ENCODE measurements at places on chromosomes 12 and 14.
A peak's percentile ranks its signal among the peaks of the same experiment; 100 is the strongest.

GRCh38 chr14:29649170-29649569 lies 278.5 kb downstream of the PRKD1 start:
- DNase-seq: no peak

DNA sequence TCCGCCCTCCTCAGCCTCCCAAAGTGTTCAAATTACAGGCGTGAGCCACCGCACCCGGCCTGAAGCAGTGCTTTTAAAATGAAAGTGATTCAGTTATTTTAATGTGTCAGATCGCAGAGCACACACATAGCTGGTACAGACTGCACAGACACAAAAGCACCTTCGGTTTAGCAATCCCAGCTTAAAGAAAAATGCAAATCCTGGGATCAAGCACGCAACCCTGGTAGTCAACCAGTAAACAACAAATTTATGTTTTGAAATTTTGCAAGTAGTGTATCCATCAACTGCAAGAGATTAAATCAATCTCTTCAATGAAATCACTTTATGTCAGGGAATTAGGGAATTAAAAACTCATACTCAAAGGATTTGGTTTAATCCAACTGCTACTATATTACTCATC lies 28.4 kb downstream of the SLC38A1 start:
- no peak for DNase-seq

GRCh38 chr14:96122496-96122895 lies 82.1 kb upstream of the BDKRB2 start:
- peak; percentile 78 for DNase-seq

GRCh38 chr14:68896132-68896531 lies 83.0 kb downstream of the ACTN1 start:
- DNase-seq: no peak

DNA sequence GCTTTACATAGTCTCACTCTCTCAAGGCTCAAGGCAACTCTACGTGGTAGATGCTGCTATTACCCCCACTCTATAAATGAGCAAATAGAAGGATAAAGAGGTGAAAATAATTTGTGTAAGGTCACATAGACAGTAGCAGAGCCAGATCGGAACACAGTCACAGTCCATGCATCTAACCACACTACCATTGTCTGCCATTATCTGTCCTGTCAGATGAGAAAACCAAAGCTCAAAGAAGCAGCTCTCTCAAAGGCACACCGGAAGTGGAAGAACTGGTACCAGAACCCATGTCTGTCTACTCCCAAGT lies 134.4 kb upstream of the NUDT4 start:
- no peak for DNase-seq

GRCh38 chr12:93572712-93573551 lies 457 bp downstream of the SOCS2 start:
- DNase-seq: no peak

DNA sequence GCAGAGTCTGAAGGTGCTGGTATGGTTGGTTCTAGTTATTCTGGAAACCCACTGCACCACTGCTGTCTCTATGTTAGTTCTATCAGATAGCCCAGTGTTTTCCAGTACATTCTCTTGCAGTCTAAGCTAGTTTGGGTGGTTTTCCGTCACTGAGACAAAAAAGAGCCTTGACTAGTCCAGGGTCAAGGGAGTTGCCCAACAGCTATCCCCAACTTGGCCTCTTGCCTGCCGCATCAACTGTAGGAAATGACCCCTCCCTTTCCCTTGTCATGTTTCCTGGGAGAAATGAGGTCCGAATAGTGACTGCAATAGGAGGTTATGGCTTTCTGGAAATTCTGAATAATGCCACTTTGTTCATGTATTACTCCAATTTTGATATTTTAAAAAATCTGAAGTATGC lies 160.4 kb downstream of the EFCAB11 start:
- DNase-seq: no peak

DNA sequence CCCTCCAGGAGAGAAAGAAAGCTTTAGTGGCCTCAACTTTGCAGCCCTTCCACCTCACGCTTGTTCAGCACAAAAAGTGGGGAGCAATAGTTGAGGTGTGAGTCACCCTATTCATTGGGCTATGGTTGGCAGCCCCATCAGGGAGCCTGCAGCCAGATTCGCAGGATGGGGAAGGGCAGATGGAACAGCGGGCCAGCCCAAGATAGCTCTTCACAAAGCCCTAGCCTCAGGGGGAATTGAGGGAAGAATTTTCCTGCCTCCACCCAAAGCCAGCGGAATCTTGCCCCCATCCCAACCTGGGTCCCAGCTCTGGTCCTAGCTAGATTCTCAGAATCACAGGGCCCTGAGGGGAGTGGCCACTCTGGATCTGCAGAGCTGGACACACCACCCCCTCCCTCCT lies 3.6 kb upstream of the KRT5 start:
- DNase-seq: no peak

- no peak for DNase-seq
Observed at GRCh38 chr12:83031196-83031595, 344.5 kb downstream of the TMTC2 start.

GRCh38 chr12:102652645-102653313 lies 172.4 kb upstream of the IGF1 start:
- no peak for DNase-seq

- no peak for DNase-seq
Observed at GRCh38 chr12:132617822-132618682, 524 bp upstream of the P2RX2 start.

DNA sequence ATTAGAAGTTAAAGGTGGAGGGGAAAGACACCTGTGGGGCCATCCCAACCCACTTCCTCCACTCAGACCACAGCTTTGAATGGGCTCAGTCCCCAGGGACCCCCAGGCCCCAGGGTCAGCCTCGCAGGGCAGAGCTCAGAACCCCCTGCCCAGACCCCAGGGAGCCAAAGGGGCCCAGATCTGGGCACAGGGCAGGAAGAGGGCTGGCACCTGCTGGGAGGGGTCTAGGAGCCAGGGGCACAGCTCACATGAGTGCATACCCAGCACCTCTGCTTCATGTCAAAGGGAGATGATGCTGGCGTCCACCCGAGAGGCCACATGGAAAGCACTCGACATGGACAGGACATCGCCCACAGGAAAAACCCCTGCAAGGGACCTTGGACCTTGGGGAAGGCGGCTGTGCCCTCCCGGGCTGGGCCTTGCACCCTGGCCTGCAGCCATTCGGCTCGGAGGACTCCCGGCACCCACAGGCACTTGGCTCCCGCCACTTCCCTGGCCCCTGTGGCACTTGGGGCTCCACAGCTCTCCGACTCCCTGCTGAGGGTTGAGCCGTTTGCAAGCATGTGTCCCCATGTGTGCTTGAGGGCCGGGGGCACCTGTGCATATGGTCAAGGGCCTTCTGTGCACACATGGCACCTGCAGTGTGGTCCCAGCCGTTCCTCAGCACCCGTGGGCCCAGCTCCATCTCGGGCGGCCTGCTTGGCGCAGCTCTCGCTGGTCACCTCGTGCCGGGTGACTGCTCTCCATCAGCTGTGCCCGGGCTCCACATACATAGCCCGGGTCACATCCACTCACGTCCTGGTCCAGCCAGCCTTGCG lies 7.8 kb upstream of the AMN start:
- no peak for DNase-seq

- DNase-seq: no peak
Observed at GRCh38 chr12:202081-202731, 11.8 kb downstream of the SLC6A12 start.

- no peak for DNase-seq
Observed at GRCh38 chr14:72808564-72808963, 85.3 kb downstream of the DPF3 start.

DNA sequence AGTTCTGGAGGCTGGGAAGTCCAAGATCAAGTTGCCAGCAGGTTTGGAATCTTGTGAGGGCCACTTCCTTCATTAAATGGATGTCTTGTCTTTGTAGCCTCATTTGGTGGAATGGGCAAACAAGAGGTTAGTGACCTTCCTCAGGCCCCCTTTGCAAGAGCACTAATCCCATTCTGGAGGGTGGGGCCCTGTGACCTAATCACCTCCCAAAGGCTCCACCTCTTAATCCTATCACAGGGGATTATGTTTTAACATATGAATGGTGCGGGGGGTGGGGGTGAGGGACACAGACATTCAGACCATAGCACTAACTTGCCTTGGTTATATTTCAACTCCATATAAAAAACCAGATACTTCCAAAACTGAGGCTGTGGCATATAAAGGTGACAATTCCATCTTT lies 59.9 kb upstream of the PPP4R3A start:
- no peak for DNase-seq

- DNase-seq: no peak
Observed at GRCh38 chr12:107105410-107105703, 12.0 kb upstream of the CRY1 start.

GRCh38 chr14:105448706-105449111 lies 25.9 kb upstream of the CRIP2 start:
- no peak for DNase-seq

DNA sequence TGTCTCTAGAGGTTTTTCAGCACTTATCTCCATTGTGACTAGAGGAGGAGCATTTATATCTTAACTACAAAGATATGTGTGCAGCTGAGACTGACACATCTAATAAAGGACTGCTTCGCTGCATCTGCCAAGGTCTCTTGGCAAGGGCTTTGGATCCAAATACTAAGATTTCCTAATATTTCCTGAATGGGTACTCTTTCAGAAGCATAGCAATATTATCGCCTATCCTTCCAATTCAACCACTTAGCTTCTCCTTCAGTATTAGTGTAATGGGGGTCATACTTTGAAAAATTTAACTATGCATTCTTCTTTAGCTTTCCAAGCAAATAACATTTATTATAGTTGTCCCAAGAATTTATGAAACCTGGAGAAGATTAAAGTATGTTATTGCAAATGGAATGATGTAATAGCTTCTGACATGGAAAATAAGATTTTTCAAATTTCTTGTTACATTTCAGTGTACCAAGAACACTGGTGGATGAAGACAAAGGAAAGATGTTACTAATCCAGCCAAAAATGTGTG lies 243.0 kb upstream of the PDE3A start:
- no peak for DNase-seq

DNA sequence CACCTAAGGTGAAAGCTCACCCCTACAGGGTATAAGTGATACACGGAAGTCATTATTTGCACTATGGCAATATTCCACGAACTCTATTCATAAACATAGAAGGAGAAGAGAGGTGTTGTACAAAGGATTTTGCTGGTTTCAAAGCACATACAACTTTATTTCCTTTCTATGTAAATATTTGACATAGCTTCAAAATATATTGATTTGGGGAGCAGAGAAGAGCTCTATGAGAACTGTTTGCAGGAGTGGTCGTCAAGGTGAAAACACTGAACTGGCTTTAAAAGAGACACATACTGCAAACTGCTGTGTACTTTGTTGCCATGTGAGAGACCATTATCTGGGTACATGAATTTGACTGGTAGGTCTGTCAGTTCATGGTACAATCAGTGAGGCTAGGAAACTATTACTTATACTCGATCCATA lies 16.7 kb downstream of the CNIH1 start:
- no peak for DNase-seq

GRCh38 chr12:132724506-132725241 lies 14.0 kb downstream of the PGAM5 start:
- DNase-seq: peak; percentile 27

DNA sequence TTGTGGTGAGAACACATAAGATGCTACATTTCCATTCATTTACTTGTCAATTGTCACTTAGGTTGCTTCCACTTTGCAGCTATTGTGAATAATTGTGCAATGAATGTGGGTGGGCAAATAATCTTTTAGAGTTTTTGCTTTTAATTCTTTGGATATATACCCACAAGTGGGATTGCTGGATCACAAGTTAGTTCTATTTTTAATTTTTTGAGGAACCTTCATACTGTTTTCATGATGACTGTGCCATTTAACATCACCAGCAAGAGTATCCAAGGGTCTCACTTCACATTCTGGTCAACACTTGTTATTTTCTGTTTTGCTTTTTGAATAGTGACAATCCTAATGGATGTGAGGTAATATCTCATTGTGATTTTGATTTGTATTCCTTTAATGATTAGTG lies 10.5 kb downstream of the CLEC6A start:
- DNase-seq: no peak

GRCh38 chr14:104536942-104537612 lies 42.5 kb upstream of the C14orf180 start:
- DNase-seq: peak; percentile 9

DNA sequence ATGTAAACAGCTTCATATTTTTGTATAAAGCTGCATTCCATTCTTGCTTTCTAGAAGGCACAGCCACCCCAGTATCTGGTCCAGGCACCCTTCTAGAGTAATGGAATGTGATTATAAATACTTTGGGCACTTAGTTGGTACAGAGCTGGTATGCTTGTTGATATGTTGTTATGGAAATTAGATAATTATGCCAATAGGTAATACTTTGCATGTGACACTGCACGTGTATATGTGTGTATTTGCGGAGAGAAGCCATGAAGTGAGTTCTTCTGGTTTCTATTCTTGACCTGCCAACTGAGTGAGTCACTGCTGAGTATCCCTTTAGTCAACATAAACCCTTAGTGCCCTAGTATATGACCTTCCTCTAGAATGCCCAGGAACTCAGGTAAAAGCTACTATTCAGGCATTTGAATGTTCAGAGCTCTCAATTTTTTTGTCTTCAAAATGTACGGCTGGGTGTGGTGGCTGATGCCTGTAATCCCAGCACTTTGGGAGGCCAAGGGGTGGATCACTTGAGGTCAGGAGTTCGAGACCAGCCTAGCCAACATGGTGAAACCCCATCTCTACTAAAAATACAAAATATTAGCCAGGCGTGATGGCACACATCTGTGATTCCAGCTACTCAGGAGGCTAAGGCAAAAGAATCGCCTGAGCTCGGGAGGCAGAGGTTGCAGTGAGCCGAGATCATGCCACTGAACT lies 6.2 kb upstream of the TCP11L2 start:
- no peak for DNase-seq

DNA sequence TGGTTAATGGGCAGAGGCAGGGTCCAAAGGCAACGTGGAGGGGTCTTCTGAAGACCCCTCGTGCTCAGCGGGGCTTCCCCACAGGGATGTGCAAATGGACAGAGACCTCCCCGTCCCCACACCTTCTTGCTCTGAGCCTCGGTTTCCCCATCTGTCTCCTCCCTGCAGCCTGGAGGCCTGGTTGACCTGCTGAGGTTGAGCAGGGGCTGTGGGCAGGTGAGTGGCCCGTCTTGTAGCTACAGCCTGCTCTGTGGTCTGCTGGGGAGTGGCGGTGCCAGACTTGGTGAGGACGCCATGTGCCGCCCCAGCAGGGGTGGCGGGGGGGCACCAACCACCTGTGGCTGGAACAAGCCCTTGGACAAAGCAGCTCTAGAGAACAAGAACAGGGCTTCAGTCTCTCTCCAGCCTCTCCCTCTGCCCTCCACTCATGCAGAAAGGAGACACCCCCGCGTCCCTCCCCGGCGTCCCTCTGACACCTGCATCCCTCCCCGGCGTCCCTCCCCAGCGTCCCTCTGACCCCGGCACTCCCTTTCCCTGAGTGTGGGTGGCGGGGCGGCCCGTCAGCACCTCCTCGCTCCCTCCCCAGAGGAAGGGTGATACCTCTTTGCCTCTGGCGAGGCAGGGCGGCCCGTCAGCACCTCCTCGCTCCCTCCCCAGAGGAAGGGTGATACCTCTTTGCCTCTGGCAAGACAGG lies 83.7 kb downstream of the NOC4L start:
- no peak for DNase-seq

DNA sequence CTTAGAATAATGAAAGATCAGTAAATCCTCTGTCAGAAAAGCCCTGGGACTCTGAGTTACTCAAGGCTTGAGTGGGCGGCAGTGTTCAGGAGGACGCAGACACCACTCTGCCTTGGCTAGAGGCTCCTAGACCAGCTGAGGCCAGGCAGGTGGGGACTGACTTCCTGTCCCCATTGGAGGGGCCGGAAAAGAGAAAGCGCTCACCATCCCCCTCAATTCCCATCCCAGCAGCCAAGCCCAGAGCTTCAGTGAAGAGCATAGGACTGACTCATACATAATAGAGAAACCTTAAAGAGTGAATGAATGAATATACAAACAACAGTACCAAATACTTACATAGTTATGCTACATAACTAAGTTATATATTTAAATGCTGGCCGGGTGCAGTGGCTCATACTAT lies 62.0 kb downstream of the PLEKHG7 start:
- DNase-seq: no peak
